H9 (cell line): ENCODE measurements at places on chromosomes 13 and 19. TPM values are rescaled to one million over a fixed set of nuclear protein-coding genes. Genes with fewer than 3 reads are reported as not detected.

GRCh38 chr19:12944104-12944674 lies 1.5 kb upstream of the RAD23A start:
- H3K4me3 ChIP-seq = no peak overlapping the region
- peaks cover 83% of the 10 kb centered on the region for H3K36me3 ChIP-seq
- DNase-seq = no peak
- H3K27ac ChIP-seq = no peak overlapping the region
- no peaks in the 10 kb centered on the region for H3K27me3 ChIP-seq

- DNase-seq = peak; percentile 67
- H3K27ac ChIP-seq = no peak overlapping the region
- H3K36me3 ChIP-seq = peaks cover 5% of the 10 kb centered on the region; the same call in 1 of the 2 replicates
Measured at GRCh38 chr19:3867971-3868769, 668 bp downstream of the ZFR2 start.

DNA sequence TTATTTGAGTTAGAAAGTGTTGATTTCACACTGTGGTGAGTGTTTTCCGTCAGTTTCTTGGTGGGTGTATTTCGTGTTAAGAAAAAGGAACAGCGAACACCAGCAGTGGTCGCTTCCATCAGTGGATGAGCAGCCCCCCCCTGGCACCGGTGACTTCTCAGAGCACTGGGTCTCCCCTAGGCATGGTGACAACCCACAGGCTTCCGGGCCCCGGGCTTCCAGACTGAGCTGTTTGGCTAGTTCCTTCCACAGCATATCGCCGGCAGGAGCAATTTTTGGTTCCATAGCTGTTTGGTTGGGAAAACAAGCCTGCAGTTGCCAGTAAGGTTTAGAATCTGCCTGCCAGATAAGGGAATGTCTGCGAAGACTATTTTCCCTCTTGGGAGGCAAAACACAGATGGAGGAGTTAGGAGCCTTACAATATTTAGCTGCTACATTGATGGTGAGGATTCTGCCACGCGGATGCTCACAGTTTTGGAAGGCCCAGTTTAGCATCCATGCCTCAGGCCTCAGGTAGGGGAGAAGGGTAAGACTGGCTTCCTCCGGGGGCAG lies 18.7 kb upstream of the ZNF536 start:
- peaks cover 4% of the 10 kb centered on the region; the same call in 1 of the 2 replicates for H3K4me1 ChIP-seq
- H3K36me3 ChIP-seq = 0 out of 3 replicates have a peak, but pooled peaks cover 1% of the 10 kb centered on the region
- no peak for DNase-seq

SAFB2 gene
- 70.3 and 76.1 TPM in 2 replicates for total RNA-seq

- H3K27ac ChIP-seq = no peak overlapping the region
- no peaks in the 10 kb centered on the region for H3K27me3 ChIP-seq
- peaks cover 17% of the 10 kb centered on the region for H3K36me3 ChIP-seq
Measured at GRCh38 chr19:49773663-49774350, 7.0 kb downstream of the AP2A1 start.

- DNase-seq = no peak
- H3K27me3 ChIP-seq = no peaks in the 10 kb centered on the region
Measured at GRCh38 chr19:32977280-32977679, 5.2 kb downstream of the FAAP24 start.

ZNF837 gene
- 3.4 and 3.8 TPM in 2 replicates for total RNA-seq

DNA sequence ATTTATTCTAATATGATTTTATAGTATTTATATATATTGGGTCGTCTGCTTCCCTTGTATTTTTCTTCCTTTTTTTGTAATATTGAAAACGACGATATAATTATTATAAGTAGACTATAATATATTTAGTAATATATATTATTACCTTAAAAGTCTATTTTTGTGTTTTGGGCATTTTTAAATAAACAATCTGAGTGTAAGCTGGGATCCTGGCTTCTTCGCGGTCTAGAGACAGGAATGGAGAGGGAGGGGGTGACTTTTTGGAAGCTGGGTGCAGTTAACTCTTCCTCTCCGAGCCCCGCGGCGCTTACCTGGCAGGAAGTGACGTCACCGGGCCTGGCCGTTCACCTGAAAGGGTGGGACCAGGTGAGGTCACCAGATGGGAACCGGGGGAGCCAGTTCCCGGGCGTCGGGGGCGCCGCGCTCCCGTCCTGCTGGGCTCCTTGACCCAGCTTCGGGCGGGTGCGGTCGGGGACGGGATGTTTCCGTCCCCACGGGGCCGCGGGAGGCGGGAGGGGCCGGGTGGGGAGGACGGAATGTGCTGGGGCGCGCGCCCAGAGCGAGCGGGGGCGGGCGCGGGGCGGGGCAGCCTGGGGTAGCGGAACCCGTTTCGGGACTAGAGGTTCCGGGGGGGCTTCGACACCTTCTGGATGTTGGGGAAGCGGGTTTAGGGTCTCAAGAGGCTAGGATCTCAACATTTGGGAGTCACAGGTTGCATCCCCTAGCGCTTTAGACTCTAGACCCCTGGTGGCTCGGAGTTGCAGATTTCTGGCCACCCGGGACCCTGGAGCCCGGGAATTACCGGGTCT lies 2.8 kb downstream of the ZFP36 start:
- peak overlapping the region; percentile 96 for H3K4me3 ChIP-seq
- peaks cover 6% of the 10 kb centered on the region; the same call in 1 of the 2 replicates for H3K4me1 ChIP-seq
- peaks cover 17% of the 10 kb centered on the region for H3K36me3 ChIP-seq
